HFF-Myc (cell line): ENCODE measurements at places on chromosomes 4 and X.

DNA sequence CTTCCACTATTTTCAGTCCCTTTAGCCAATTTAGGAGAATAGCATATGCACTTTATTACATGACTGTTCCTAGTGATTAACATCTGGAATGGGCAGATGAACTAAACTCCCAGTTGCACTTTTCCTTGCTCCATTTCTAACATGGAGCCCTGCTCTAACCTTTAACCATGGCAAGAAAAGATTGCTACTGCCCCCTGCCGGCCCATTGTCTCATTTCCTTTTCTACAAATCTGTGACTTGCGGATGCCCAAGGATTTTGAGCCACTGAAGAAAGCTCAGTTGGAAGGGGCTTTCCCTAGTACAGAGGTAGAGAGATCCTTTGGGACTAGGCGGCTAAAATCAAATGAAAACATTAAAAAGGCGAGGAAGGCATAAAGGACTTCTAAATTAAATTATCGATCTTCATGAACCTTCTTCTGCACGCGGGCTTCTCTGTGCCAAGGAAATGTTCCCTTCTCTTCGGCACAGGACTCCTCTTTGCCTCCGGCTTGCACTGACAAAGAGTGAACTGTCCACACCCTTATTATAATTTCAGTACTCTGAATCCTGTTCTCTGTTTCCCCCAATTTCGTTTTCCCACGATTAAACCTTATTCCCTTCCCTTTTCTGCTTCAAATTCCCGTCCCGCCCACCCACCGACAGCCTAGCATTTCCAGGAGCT, 577 bp upstream of the GLRA2 start:
- DNase-seq = peak; percentile 9

GRCh38 chr4:80713409-80713808, 317.1 kb upstream of the BMP3 start:
- DNase-seq = no peak

DNA sequence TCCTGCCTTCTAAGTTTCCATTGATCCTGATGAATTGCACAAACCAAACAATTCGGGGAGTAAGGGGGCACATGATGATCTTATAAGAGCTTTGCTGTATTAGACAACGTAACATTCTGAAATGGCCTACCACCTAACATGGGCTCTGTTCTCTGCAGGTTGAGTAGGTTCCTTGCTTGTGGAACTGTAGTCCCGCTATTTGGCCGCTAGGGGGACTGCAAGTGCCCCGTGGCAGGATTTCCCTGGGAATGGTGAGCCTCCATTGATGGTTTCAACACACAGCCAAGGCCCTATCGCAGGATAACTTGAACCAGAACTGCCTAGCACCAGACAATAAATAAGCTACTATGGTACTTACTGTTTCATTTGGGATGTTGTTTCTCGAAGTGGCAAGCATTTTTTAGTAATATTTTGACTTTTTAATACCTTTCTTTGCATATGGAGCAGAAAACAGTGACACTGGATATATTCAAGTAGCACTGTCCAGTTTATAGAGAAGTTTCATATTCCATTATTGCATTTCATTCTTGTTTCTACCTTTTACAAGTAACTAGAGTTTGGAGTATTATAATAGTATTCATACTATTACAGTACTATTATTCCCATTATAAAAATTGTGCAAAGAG, 11.9 kb downstream of the AR start:
- no peak for DNase-seq

GRCh38 chr4:41095192-41095872, 119.0 kb downstream of the APBB2 start:
- no peak for DNase-seq

GRCh38 chr4:54077812-54078211, 13.4 kb upstream of the CHIC2 start:
- no peak for DNase-seq

DNA sequence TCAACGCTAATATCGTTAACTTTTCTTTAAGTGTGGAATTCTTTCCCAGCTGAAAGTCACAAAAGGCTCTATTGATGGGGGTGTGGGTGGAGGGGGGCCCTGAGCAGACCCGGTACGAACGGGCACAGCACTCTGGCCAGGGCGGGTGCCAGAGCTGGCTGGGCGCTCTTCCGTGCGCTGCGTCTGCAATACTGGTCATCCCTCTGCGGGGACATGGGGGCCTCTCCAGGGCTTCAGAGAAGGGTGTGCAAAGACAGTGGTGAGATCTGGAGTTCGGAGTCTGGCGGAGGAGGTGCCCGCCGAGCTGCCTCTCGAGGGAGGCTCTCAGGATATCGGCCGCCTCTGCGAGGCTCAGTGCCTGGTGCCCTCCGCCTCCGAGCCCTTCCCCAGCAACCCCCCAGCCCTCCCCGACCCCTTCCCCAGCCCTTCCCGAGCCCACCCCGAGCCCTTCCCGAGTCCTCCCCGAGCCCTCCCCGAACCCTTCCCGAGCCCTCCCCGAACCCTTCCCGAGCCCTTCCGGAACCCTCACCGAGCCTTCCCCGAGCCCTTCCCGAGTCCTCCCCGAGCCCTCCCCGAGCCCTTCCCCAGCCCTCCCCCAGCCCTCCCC, 34.3 kb downstream of the FGFRL1 start:
- DNase-seq = no peak

- DNase-seq = no peak
These were observed 71.6 kb upstream of the SH3RF1 start for GRCh38 chr4:169342159-169342860.

GRCh38 chrX:50762578-50762977, 51.4 kb downstream of the SHROOM4 start:
- DNase-seq = no peak

DNA sequence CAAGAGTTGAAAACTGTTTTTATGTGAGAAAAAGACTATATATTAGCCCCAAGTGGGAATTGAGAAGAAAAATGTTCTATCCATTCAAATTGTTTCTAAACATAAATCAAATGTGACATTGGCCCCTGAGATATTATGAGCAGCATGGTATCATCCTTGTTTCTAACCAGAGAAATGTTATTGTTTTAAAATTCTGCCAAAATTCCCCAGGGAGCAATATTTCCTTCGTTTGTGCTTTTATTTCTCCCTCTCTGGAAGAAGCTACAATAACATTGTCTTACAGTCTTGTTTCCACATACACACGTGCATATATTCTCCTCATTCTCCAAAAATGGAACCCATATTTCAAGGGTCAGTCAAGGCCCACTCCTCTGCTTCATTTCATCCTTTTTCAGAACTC, 46.7 kb downstream of the MAGEB17 start:
- DNase-seq = no peak

GRCh38 chrX:110584083-110584482, 211.5 kb downstream of the CHRDL1 start:
- DNase-seq = no peak

DNA sequence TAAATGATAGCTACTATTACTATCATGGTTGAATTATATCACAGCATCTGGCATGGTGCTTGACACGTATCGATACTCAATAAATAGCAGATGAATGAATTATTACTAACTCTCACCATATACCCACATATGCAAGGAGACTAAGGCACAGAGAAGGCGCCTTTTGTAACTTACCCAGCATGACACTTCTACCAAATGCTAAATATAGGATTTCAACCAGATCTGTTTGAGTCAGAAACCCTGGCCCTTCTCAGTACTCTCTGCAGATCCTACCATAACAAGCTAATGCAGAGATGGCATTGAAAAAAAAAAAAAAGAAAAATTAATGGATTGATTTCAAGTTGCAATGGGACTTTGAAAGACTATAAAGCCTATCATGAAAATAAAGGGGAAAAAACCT, 219.5 kb downstream of the DHX15 start:
- DNase-seq = no peak

GRCh38 chr4:75745721-75746199, 21.4 kb downstream of the USO1 start:
- no peak for DNase-seq

GRCh38 chr4:67684839-67685531, 16.0 kb downstream of the UBA6 start:
- DNase-seq = no peak

GRCh38 chrX:153725039-153725831, 579 bp downstream of the ABCD1 start:
- DNase-seq = no peak

- no peak for DNase-seq
These were observed 59.5 kb upstream of the TMEM150C start for GRCh38 chr4:82621251-82621650.

DNA sequence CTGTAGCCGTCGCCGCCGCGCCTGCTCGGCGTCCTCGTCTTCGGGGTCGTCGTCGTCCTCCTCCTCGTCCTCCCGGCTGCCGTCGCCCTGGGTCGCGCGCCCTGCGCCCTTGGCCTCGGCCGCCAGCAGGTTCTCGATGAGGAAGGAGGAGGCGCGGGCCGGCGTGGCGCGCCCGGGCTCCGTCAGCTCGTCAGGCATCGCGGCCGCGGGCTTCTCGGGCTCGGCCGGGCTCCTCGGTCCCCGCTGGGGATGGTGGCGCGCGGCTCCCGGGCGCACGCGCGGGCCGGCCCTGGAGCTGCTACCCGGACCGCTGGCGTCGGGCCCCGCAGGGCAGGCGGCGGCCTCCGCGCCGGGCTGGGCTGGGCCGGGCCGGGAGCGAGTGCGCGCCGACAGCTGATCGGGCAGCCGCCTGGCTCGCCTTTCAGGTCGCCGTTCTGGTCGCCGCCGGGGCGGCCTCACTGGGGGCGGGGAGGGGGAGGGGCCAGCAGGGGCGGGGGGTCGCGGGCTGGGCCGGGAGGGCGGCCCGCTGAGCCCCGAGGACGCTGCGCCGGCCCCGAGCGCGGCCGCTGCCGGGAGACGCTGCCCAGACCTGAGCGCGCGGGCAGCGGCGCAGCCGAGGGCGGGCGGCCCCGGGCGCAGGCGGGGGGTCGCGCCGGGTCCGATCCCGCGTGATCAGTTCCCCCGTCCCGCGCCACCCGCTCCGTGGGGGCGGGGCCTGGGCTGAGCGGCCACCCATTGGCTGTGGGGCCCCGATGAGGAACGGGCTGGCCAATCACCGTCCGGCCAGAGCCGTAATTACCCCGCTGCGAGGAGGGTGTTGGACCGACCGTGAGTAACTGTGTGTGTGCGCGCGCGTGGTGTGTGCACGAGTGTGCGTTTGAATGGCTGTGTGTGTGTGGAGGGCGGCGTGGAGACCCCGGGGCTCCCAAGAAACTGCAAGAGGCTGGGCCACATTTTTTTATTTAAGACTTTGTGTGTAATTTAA, at the start of gene HMX1:
TSS of gene HMX1 (minus strand) at position 423 of the 985 bp plus-strand sequence. CDS start at position 198, 225 bp downstream.
- DNase-seq = no peak

DNA sequence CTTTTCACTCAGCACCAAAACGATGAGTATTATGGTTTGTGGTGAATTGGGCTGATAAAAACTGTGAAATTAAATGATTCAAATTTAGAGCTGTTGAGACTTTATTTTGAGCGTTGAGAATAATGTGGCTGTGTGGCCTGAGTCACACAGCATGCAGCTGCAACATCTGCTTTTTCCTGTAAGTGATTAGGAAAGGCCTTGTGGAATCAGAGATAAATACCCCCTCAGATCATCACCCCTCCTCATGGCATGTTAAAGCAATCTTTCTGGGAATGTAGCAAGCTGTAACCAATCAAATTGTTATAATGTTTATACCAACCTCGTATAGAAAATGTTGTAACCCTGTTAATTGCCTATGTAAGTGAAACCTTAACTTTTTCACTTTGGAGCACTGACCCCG, 90.0 kb upstream of the GRPR start:
- no peak for DNase-seq

DNA sequence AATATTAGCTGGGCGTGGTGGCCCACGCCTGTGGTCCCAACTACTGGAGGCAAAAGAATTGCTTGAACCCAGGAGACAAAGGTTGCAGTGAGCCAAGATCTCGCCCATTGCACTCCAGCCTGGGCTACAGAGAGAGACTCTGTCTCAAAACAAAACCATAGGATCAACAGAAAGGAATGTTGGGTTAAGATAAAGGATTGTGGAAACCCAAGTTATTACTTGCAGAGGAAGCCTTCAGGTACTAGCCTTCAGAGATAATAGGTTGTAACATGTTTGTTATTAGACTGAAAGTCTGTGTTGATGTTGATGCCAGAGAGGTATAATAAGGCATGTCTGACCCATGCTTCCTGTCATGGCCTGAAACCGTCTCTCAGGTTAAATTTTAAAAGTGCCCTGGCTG, 16.9 kb downstream of the SSX5 start:
- no peak for DNase-seq

- DNase-seq = no peak
These were observed 115.1 kb downstream of the SOWAHB start for GRCh38 chr4:76782837-76783236.

DNA sequence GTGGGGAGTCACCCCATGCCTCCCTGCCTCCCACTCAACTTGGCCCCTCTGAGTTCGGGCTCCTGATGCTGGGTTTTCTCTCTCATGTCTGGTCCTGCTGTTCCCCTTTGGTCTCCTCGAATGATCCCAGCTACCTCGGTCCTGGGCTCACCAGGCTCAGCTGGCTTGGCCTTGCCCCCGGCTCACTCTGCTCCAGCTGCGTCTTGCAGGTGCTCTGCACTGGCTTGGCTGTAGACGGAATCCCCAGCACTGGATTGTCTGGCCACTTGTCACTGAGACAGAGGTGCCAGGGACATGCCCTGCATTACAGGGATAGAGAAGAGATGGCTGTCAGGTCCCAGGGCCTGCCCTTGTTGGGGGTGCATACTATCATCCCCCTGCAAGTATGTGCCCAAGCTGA, 41.6 kb upstream of the NYX start:
- no peak for DNase-seq

DNA sequence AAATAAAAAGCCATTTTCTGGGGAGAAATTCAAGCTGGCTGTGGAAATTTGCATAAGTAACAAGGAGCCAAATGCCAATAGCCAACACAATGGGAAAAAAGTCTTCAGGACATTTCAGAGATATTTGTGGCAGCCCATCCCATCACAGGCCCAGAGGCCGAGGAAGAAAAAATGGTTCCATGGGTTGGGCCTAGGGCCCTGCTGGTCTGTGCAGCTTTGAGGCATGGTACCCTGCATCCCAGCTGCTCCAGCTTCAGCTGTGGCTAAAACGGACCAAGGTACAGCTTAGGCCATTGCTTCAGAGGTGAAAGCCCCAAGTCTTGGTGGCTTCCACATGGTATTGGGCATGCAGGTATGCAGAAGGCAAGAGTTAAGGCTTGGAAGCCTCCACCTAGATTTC, 14.2 kb upstream of the IL9R start:
- DNase-seq = no peak

DNA sequence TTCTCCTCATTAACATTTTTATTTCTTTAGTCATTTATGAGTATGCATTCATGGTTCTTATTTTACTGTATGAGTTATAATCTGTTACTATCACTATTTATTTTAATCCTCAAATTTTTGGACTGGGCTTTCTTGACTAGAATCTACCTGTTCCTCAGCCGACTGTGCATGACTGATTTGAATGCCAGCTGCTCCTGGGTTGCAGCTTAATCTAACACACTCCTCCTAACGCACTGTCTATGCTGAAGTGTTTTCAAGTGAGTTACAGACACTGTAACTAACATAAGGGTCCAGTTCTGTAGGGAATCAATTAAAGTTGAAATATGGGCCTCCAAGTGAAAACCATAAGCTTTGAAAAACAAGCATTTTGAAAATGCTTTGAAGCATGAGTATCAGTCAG, 137.4 kb upstream of the ARSJ start:
- no peak for DNase-seq

GRCh38 chr4:139603576-139604410, 47.8 kb upstream of the SETD7 start:
- DNase-seq = peak; percentile 46

- DNase-seq = no peak
These were observed 421.3 kb downstream of the FAT4 start for GRCh38 chr4:125736057-125736456.
